ENCODE measurements at places on chromosomes 5 and 9. TPM values are rescaled to one million over a fixed set of nuclear protein-coding genes. Genes with fewer than 3 reads are reported as not detected.

GRCh38 chr5:51465165-51465564 is 81.9 kb downstream of the ISL1 start:
- no peak for DNase-seq

GRCh38 chr5:270340-270739 is 1.1 kb upstream of the PDCD6 start:
- no peak for DNase-seq

GRCh38 chr9:111150181-111150580 is 111.9 kb upstream of the LPAR1 start:
- DNase-seq = no peak

DNA sequence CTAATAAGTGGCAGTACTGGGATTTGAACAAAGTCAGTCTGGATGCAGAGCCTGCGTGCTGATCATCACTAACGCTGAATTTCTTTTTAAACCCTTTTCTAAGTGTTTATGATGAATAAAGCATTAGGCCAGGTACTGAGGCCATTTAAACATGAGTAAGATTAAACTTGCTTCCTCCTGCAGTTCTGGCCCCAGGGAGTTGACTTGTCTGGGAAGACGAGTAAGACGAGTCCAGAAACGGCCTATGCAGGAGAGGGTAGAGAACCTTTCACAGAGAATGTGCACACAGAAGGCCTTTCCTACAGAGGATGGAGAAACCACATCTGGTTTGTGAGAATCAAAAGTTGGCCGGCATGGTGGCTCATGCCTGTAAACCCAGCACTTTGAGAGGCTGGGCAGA is 42.9 kb downstream of the SPRY4 start:
- DNase-seq = no peak

The SPINK14 gene
- total RNA-seq = not detected

The PRKAA1 gene
- 79.3 TPM for total RNA-seq

Measured in transverse colon (tissue), 4 donors.